ENCODE measurements at places on chromosomes 2 and 18. TPM values are rescaled to one million over a fixed set of nuclear protein-coding genes. Genes with fewer than 3 reads are reported as not detected.

DNA sequence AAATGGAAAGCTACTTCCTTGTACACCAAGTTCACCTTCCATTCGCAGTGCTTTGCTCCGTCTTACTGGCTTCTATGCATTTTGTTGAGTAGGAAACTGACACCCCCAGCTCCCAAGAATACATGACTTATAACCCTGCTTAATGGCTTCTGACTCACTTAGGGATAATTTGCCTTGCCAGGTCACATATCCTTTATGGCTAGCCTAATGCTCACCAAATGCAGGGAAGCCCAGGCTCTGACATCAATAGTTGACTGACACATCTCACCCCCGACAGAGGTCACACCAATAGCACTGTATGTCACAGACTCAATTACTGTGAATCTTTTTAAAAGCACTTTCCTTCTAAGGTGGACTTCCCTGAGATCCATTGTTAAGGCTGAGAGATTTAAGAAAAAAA, 147.2 kb downstream of the DTNA start:
- no peak for DNase-seq
- H3K27ac ChIP-seq: no peak overlapping the region
- H3K27me3 ChIP-seq: no peaks in the 10 kb centered on the region

DNA sequence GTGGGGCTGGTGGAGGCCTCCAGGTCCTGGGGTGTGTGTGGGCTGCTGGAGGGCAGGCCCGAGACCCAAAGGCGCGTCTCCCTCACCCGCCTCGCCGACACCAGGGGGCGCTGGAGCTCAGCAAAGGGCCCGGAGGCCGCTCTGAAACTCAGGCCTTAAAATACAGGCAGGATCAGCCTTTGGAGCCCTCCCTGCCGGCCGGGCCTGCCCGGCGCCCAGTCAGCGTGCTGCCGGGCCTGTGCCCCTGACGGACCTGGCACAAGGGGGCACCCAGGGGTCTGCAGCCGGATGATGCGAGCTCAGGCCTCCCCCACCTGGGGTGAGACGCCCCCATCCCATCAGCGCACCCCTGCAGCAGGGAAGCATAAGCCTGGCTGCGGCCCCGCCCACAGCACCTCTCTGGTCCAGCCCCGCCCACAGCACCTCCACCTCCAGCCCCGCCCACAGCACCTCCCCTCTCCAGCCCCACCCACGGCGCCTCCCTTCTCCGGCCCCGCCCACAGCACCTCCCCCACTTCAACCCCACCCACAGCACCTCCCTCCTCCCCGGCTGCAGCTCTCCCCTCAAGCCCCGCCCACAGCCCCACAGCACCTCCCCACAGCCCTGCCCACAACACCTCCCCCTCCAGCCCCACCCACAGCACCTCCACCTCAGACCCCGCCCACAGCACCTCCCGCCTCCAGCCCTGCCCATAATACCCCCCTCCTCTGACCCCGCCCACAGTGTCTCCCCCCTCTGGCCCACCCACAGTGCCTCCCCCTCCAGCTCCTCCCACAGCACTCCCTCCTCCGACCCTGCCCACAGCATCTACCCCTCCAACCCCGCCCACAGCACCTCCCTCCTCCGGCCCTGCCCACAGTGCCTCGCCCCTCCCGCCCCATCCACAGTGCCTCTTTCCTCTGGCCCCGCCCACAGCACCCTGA, 92.8 kb upstream of the OTOS start:
- H3K36me3 ChIP-seq: no peaks in the 10 kb centered on the region
- no peak overlapping the region for H3K4me3 ChIP-seq
- H3K4me1 ChIP-seq: peaks cover 24% of the 10 kb centered on the region
- peak; percentile 98 for DNase-seq

Gene FBLN7
- total RNA-seq: 9.6 TPM

- no peaks in the 10 kb centered on the region for H3K36me3 ChIP-seq
- H3K27me3 ChIP-seq: no peaks in the 10 kb centered on the region
- no peak overlapping the region for H3K4me3 ChIP-seq
- no peak for DNase-seq
- no peak overlapping the region for H3K27ac ChIP-seq
These were observed 524.7 kb upstream of the CRIM1 start for GRCh38 chr2:35830833-35831232.

DNA sequence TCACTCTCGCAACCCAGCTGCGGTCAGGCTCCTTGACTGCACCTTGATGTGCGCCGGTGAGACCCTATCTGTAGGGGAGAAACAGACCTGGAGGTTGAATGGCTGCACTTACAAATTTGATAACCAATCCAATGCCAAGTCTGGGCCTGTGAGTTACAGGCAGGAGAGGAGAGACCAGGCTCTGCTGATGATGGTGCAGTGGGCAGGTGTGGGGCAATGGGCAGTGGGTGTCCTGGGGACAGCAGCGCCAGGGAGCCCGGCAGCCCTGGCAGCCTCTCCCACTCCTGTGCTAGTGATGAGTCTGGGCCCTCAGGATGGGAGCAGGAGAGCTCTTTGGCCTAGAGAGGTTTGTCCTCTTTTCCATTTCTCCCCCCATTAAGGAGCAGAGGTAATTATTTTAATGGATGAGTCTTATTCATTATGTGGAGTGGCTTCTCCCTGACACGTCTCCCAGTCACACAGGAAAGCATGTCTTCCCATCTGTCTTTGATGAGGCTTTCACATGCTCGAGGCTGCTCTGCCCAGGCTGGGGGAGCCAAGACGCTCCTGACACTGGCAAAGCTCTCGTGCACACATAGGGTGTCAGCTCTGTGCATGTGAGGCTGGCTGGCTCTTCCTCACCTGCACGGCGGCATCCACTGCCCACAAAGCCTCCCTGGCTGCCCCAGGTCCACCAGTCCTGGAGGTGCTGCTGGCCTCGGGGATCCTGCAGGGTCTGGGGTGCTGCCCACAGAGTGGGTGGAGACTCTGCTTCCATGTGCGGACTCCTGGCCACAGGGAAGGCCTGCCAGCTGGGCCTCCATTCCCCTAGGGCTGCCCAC, 10.0 kb upstream of the ALLC start:
- no peaks in the 10 kb centered on the region for H3K4me1 ChIP-seq
- no peak overlapping the region for H3K4me3 ChIP-seq
- no peak overlapping the region for H3K27ac ChIP-seq
- no peaks in the 10 kb centered on the region for H3K36me3 ChIP-seq

GRCh38 chr2:48905696-48906095, 150.2 kb upstream of the LHCGR start:
- H3K4me1 ChIP-seq: no peaks in the 10 kb centered on the region
- DNase-seq: peak; percentile 40
- no peaks in the 10 kb centered on the region for H3K27me3 ChIP-seq
- no peak overlapping the region for H3K27ac ChIP-seq
- no peaks in the 10 kb centered on the region for H3K36me3 ChIP-seq
- no peak overlapping the region for H3K4me3 ChIP-seq

All from adrenal gland (tissue), 19 donors.